ENCODE measurements at places on chromosomes 13 and 19.

DNA sequence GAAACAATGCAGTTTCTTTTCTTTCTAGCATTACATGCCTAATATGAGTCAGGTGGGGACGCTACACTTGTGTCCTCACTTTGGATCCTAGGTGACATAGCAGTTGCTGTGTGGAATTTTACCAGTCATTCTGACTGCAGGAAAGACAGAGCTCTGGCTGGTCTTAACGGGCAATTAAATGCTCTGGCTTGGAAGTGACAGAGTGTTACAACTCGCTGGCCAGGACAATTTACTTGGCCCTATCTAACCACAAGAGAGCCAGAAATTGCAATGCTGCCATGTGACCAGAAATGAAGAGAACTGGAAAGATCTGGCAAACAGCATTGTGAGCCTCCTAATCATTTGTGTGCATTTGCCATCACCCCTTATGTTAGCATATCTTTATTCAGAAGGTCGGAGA, 351.1 kb downstream of the DCT start:
- no peak for DNase-seq

- no peak for DNase-seq
Measured at GRCh38 chr13:42384265-42384664, 112.3 kb downstream of the AKAP11 start.

DNA sequence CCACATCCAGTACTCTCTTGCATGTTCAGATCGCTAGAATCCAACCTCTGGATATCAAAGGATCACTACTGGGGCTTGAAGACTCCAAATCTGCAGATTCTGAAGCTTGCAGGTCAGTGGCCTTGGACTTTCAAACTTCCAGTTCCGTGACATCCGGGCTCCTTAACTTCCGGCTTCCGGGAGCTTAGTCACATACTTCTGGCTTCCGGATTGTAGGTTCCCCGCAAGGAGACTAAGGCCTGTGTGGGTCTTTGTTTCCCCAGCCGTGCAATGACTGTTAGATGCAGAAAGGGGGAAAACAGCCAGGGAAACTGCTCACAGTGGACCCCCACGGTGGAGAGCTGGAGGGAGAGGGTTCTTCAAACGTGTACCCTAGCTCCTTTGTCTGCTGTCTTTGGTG, 41.4 kb downstream of the ZNF333 start:
- no peak for DNase-seq

DNA sequence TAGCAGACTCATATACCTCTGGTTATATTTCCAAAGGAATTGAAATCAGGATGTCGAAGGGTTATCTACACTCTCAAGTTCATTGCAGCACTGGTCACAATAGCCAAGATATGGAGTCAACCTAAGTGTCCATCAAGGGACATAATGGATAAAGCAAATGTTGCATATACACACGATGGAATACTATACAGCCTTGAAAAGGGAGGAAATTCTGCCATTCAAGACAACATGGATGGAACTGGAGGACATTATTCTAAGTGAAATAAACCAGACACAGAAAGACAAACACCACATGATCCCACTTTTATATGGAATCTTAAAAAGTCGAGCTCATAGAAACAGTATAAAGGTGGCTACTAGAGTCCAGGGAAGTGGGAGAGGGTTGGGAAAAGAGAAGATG, 13.6 kb upstream of the ERCC1 start:
- no peak for DNase-seq

- no peak for DNase-seq
Measured at GRCh38 chr13:74674720-74675119, 540.5 kb upstream of the KLF12 start.

DNA sequence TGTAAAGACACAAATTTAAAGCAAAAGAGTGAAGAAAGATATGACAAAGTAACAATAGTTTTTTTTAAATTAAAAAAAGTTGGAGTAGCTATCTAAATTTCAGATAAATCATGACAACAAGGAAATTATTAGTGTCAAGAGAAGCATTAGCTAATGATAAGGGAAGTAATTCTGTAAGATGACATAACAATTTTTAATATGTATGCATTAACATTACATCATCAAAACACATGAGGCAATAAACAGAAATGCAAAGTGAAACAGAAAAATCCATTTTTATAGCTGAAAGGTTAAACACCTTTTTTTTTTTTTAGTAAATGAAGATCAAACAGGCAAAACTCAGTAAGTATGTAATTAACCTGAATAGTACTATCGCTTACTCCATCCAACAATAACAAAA, 804.9 kb upstream of the PRR20A start:
- DNase-seq = no peak

- DNase-seq = no peak
Measured at GRCh38 chr19:44747739-44748425, 626 bp upstream of the BCL3 start.

DNA sequence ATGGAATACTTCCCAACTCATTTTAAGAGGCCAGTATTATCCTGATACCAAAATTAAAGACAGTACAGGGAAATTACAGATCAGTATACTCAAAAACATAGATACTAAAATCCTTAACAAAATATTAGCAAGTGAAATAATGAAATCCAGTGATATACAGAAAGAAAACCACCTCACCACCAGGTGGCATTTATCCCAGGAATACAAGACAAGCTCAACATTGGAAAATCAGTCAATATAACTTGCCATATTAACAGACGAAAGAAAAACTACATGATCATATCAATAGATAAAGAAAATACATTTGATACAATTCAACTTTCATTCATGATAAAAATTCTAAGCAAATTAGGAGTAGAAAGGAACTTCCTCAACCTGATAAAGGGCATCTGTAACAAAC, 6.7 kb upstream of the GNA15 start:
- DNase-seq = no peak

- no peak for DNase-seq
Measured at GRCh38 chr19:28487999-28488398, 725.0 kb downstream of the UQCRFS1 start.

DNA sequence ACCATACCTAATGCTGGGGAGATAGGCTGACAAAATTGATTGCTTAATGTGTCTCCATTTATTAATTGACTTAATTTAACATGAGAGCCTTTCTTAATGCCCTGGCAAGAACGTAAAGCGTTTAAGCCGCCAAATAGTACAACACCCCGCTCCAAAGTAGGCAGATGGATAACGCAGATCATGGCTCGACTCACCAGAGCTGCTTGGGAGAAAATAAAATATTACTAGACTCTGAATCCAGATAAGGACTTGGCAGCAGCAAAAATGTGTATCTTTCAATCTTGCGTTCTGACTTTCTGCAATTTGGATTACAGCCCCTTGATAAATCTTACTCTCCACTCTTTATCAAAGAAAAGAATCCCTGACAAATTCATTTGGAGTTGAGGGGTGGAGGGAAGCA, 403 bp upstream of the SIAH3 start:
- DNase-seq = no peak

DNA sequence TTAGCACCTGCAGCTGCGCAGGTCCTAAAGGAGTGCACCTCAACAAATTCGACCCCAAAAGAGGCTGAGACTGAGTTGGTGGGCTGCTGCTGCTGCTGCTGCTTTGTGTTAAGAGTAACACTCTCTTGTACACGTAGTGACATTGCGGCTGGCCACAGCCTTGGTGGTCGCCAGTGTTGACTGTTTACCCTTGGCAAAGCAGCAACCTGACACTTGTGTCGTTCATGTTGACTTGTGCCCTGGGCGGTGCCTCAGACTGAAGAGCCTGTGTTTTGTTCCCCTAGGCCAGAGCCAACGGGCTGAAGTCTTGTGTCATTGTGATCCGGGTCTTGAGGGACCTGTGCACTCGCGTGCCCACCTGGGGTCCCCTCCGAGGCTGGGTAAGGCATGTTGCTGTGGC, 22.4 kb upstream of the QTRT1 start:
- no peak for DNase-seq

DNA sequence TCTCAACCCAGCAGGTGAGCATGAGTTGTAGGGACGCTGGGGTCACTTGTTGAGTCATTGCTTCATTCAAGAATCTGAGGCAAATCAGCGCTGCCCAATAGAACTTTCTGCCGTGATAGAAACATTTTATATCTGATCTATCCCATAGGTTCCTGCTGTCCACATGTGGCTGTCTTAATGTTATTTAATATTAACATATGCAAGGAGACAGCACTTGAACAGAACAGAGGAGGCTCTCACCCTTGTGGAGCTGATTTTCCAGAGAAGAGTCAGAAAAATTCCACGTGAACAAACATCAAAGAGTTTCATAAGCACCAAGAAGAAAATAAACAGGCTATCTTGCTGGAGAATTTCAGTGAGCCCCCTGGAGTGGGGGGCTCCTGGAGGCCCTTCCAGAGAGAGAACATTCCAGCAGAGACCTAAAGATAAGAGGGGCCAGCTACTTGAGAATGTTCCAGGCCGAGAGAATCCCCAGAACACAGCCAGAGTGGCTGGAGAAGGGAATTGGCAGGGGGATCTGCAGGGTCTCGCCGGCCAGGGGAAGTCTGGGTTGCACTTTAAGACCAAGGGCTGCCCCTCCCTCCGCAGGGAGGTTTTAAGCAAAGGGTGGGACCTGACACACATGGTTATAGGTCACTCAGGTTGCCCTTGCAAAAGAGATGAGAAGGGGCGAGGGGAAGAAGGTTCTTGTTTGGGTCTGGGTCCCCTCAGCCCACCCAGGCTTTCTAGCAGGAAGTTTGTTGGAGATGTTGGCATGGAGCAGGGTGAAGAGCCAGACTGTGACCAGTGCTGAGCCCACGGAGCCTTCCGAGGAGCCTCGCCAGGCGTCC, 135.7 kb downstream of the CRYL1 start:
- no peak for DNase-seq

GRCh38 chr19:38274739-38275138, 10.4 kb downstream of the SPINT2 start:
- DNase-seq = no peak

DNA sequence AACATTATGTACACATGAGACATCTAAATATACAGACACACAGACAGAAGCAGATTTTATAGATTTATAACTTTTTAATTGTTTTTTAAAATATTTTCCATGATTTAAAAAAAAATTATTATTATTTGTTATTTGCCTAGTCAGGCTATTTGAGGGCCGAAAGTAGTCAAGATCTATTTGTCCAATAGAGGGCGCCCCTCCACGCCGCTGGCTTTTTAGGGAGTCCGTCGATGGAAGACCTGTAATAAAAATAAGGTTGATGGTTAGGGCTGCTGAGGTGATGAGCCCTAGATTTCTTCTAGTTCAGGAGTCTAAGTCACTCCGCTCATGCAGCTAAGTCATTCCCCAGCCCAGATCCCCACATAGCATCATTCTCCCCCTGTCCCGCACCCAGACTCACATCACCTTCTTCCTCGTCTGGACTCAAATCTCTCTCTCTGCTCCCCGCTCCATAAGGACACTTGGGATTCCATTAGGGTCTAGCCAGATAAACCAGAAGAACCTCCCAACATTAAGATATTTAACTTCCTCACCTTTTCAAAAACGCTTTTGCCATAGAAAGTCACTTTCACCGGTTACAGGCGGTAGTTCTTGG, 33.9 kb upstream of the CEACAM21 start:
- DNase-seq = peak; percentile 65

- no peak for DNase-seq
Measured at GRCh38 chr13:49985129-49985528, 11.7 kb upstream of the TRIM13 start.

DNA sequence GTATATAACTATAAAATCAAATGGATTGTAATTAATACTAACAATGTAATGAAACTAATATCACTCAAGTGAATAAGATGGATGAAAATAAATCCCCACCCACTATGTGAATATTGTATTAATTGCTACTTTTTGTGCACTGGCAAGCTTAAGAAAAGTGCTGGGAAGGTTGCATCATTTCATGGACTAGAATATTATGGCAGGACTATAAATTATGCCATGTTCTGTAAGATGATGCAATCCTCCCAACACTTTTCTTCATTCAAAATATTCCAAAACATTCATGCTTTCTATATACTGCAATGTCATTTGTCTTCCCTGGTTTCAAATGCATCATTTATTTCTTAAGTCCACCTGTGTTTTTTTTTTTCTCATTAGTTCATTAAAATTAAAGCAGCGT, 457.6 kb upstream of the GPC6 start:
- no peak for DNase-seq

All from stimulated activated CD8-positive, alpha-beta memory T cell treated with anti-CD3 and anti-CD28 coated beads, Interleukin-15, amount 100 ng/mL, for 4 hours (primary cell).